Pancreas (tissue), 10 donors: ENCODE measurements at places on chromosomes 4 and X. TPM values are rescaled to one million over a fixed set of nuclear protein-coding genes. Genes with fewer than 3 reads are reported as not detected.
A peak's percentile ranks its signal among the peaks of the same experiment; 100 is the strongest.

DNA sequence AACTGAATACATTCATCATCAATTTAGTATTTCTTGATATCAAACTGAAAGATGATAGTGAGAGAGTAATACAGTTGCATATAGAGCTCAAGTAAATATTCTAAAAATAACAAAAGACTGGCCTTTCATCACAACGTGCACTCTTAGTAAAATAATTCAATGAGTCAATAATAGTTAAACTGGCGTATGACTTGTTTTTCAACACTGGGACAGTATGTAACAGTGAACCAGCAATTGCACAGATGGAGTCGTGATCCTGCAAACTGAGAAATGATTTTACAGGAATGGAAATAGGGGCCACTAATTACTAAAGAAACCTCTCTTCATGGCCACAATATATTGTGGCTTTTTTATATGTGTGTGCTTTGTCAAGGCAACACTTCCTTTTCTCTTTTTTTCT, 137.4 kb downstream of the SLC4A4 start:
- no peak overlapping the region for H3K27ac ChIP-seq
- no peak overlapping the region for H3K4me3 ChIP-seq
- no peaks in the 10 kb centered on the region for H3K27me3 ChIP-seq
- no peaks in the 10 kb centered on the region for H3K36me3 ChIP-seq
- H3K4me1 ChIP-seq: no peaks in the 10 kb centered on the region

GRCh38 chr4:16116019-16116418, 32.2 kb upstream of the PROM1 start:
- H3K27me3 ChIP-seq: no peaks in the 10 kb centered on the region
- H3K4me3 ChIP-seq: no peak overlapping the region
- peaks cover 5% of the 10 kb centered on the region for H3K4me1 ChIP-seq
- no peak overlapping the region for H3K27ac ChIP-seq
- H3K36me3 ChIP-seq: no peaks in the 10 kb centered on the region
- DNase-seq: no peak

GRCh38 chrX:72394518-72395170, 88.9 kb upstream of the CITED1 start:
- H3K27ac ChIP-seq: no peak overlapping the region
- H3K4me1 ChIP-seq: no peaks in the 10 kb centered on the region
- DNase-seq: no peak
- H3K4me3 ChIP-seq: no peak overlapping the region
- no peaks in the 10 kb centered on the region for H3K36me3 ChIP-seq

DNA sequence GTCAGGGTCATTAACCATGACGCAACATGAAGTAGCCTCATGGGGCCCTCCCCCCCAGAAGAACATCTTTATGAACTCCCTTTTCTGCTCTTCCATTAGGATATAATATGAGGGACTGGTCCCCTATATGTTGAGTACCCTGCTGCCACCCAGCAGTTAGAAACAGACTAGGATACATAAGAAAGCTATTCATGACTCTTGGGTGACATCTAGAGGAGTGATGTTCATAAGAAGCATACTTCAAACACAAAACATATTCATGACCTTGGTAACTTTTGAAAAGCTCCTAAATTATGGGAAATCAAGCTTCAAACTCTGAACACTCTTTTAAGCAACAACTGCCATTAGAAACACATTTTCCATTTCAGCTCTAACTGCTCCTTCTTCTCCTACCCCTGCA, 155.2 kb upstream of the SPIN4 start:
- no peaks in the 10 kb centered on the region for H3K27me3 ChIP-seq
- H3K27ac ChIP-seq: no peak overlapping the region
- no peak overlapping the region for H3K4me3 ChIP-seq

The POF1B gene
- polyA plus RNA-seq: 2.4 TPM

DNA sequence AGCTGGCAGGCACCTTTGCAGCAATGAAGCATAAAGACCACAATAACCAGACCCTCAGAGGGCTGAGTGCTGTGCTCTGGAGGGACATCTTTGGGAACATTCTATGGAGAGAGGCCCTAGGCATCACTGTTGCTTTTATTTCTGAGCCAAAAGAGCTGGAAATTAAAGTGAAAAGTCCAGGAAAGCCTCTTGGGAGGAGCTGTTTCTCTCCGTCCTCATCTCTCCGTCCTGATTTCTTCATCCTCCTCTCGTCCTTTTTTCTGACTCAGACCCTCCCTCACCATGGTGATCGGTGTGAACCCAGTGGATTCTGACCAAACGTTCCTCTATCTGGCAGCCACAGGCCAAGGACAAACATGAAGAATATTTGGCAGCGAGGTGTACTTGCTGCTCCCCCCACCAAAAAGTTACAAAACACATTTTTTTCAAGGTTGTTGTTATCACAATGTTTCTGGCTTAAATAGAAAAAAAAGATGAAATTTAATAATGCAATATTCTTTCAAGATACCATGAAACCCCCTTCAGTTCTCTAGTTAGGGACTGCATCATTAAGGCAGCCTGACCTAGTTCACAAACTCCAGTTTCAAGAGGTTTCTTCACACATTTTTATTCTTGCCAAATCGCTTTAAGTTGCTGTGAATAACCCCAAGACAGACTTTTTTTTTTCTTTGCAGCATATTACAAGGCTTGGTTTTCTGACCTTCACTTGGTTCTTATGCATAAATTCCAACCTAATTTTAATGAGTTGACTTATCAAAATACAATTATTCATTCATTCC, 80.2 kb downstream of the SCD5 start:
- no peaks in the 10 kb centered on the region for H3K27me3 ChIP-seq
- H3K4me1 ChIP-seq: peaks cover 11% of the 10 kb centered on the region
- no peak overlapping the region for H3K4me3 ChIP-seq
- H3K36me3 ChIP-seq: no peaks in the 10 kb centered on the region
- DNase-seq: no peak

GRCh38 chr4:24794480-24794879, 893 bp upstream of the SOD3 start:
- no peak for DNase-seq
- H3K27me3 ChIP-seq: no peaks in the 10 kb centered on the region
- H3K4me1 ChIP-seq: no peaks in the 10 kb centered on the region
- H3K36me3 ChIP-seq: no peaks in the 10 kb centered on the region
- peak overlapping the region; percentile 37 for H3K4me3 ChIP-seq
- peak overlapping the region; percentile 58 for H3K27ac ChIP-seq

The PDE5A gene
- 5.8 TPM for polyA plus RNA-seq

- no peak for DNase-seq
- no peaks in the 10 kb centered on the region for H3K4me1 ChIP-seq
- H3K27me3 ChIP-seq: no peaks in the 10 kb centered on the region
- no peaks in the 10 kb centered on the region for H3K36me3 ChIP-seq
Measured at GRCh38 chrX:17164941-17165340, 210.1 kb upstream of the NHS start.

GRCh38 chr4:8239226-8239625, 30.3 kb upstream of the HTRA3 start:
- H3K27me3 ChIP-seq: no peaks in the 10 kb centered on the region
- no peak overlapping the region for H3K4me3 ChIP-seq
- no peak overlapping the region for H3K27ac ChIP-seq

GRCh38 chr4:3868211-3869173, 102.3 kb downstream of the ADRA2C start:
- H3K27ac ChIP-seq: no peak overlapping the region
- no peak for DNase-seq
- H3K4me1 ChIP-seq: no peaks in the 10 kb centered on the region
- no peaks in the 10 kb centered on the region for H3K36me3 ChIP-seq
- H3K4me3 ChIP-seq: no peak overlapping the region

The SASH3 gene
- 1.4 TPM for polyA plus RNA-seq

DNA sequence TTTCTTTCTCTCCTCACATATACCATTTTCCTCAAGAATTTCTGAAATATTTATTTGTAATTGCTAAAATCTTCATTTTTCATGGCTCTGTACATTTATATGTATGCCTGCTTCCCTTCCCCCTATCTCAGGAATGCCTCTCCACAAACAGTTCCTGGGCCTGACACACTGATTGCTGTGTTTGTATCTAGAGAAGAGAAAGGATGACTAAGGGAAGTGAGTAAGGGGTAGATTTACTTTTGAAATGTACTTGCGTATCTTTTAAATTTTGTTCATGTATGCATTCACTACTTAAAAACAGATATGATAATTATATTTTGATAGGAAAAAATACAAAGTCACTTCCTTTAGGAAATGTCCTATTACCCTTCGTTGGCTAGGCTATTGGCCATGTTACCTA, 790.8 kb downstream of the PCDH18 start:
- no peaks in the 10 kb centered on the region for H3K36me3 ChIP-seq
- no peak overlapping the region for H3K4me3 ChIP-seq
- H3K27me3 ChIP-seq: no peaks in the 10 kb centered on the region
- no peaks in the 10 kb centered on the region for H3K4me1 ChIP-seq
- DNase-seq: no peak

The GAB3 gene
- polyA plus RNA-seq: 2.7 TPM

DNA sequence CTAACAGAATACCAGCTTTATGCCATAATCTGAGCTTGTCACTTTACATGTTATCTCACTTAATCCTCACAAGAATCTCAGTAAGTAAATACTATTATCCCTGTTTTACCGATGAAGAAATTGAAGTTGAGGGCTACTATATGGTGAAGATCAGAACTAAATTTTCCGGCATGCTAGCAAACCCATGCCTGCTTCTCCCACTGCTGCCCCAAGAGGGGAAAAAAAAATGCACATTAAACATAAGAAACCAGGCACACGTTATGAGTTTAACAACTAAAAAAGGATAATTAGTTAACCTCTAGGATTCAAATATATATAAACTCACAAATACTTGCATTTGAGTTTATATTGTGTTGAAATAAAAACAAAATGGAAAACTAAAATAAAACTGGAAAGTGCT, 10.8 kb downstream of the SLC10A7 start:
- no peak overlapping the region for H3K4me3 ChIP-seq
- no peaks in the 10 kb centered on the region for H3K27me3 ChIP-seq
- DNase-seq: no peak
- no peak overlapping the region for H3K27ac ChIP-seq
- no peaks in the 10 kb centered on the region for H3K36me3 ChIP-seq

- H3K27ac ChIP-seq: no peak overlapping the region
- no peak for DNase-seq
- H3K4me1 ChIP-seq: no peaks in the 10 kb centered on the region
- no peaks in the 10 kb centered on the region for H3K27me3 ChIP-seq
Measured at GRCh38 chr4:42917296-42917695, 24.8 kb downstream of the GRXCR1 start.

DNA sequence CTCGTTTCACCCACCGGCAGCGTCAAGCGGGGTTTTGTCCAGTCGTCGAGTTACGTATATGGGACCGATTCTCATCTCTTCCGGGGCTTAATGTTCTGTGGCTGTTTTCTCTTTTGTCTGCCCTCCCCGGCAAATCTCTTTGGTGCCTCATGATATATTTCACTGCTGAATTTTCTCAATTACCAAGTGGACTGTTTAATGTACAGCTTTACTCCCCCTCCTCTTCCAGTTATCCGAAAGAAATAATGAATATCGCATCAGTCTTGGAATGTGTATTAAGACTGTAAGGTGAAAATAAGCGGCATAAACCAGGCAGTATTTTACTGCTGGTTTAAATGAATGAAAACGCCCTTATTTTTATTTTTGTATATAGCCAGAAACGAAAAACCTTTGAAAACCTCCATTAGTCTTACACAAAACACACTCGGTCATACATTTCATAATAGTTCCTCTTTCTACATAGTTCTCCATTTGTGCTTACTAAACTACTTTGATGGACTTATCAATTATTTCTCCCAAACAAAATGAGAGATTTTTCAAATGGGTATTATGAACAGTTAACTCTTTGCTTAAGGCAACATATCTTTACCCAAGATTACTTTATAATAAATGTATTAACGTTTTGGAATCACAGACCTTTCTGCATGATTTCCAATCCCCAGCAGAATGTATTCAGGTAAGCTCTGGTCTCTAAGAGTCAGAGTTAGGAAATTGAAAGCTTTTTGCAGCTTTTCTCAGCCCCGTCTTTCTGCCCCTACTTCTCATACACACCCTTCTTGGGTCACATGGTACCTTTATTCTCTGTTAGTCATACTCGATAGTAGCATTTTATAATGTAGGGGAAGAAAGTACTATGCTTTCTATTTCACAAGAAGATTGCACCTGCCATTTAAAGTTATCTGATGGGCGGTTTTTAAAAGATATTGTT, 979 bp downstream of the RP2 start:
- peak overlapping the region; percentile 62 for H3K27ac ChIP-seq
- no peak for DNase-seq
- no peaks in the 10 kb centered on the region for H3K36me3 ChIP-seq
- peak overlapping the region; percentile 57 for H3K4me3 ChIP-seq

- no peaks in the 10 kb centered on the region for H3K4me1 ChIP-seq
- peaks cover 5% of the 10 kb centered on the region for H3K36me3 ChIP-seq
- no peak overlapping the region for H3K4me3 ChIP-seq
- no peaks in the 10 kb centered on the region for H3K27me3 ChIP-seq
Measured at GRCh38 chr4:10085828-10086505, 30.6 kb downstream of the WDR1 start.

The DGAT2L6 gene
- not detected for polyA plus RNA-seq

DNA sequence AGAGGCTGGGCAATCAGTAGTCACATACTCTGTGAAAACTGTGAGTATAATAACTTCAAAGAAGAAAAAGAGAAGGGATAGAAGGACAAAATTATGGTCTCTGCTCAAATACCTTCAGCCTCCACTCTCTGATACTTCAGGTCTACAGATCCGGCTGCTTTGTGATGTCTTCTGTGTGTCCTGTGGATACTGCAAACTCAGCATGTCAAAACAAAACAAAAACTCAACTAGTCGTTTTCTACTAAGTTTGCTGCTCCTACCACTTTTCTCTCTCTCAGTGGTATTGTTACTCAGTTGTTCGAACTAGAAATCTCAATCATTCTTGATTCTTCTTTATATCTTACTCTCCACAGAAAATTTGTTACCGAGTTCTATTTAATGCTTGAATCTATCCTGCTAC, 202.4 kb upstream of the ANK2 start:
- no peak for DNase-seq
- H3K27me3 ChIP-seq: no peaks in the 10 kb centered on the region
- H3K4me3 ChIP-seq: no peak overlapping the region
- H3K27ac ChIP-seq: no peak overlapping the region

DNA sequence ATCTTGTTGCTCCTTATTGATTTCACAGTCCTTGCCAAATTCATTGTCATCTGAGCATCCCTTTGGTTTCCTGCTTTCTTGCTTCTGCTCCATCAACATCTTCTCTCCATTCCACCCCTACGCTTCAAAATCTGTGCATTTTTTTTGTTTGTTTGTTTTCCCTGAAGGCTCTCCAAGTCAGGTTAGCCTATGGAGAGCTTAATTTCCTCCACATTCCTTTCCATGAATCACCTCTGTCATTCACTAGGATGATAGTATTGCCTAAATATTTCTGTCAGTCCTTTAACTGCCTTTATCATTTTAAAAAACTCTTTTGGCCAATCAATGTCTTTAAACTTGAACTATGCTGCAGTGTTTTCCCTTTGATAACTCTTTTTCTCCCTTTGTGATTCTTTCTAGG, 67.7 kb downstream of the PPARGC1A start:
- H3K27ac ChIP-seq: no peak overlapping the region
- H3K36me3 ChIP-seq: peaks cover 5% of the 10 kb centered on the region
- DNase-seq: no peak
- no peak overlapping the region for H3K4me3 ChIP-seq
- H3K27me3 ChIP-seq: no peaks in the 10 kb centered on the region

The PRDM8 gene
- polyA plus RNA-seq: 0.28 TPM

GRCh38 chr4:165711436-165711835, 161.6 kb upstream of the TLL1 start:
- DNase-seq: no peak
- H3K4me1 ChIP-seq: peaks cover 13% of the 10 kb centered on the region
- no peaks in the 10 kb centered on the region for H3K27me3 ChIP-seq
- H3K36me3 ChIP-seq: no peaks in the 10 kb centered on the region
- no peak overlapping the region for H3K27ac ChIP-seq
- H3K4me3 ChIP-seq: no peak overlapping the region

The CTAG2 gene
- not detected for polyA plus RNA-seq

GRCh38 chr4:2962614-2963174, 512 bp downstream of the NOP14 start:
- H3K4me3 ChIP-seq: peak overlapping the region; percentile 84
- H3K36me3 ChIP-seq: no peaks in the 10 kb centered on the region
- no peaks in the 10 kb centered on the region for H3K27me3 ChIP-seq
- H3K27ac ChIP-seq: peak overlapping the region; percentile 85

The ETDA gene
- polyA plus RNA-seq: not detected

The MBNL3 gene
- polyA plus RNA-seq: 1.2 TPM

The CCDC110 gene
- polyA plus RNA-seq: 4.1 TPM
